ENCODE measurements at places on chromosomes 1 and 21.
A peak's percentile ranks its signal among the peaks of the same experiment; 100 is the strongest.

DNA sequence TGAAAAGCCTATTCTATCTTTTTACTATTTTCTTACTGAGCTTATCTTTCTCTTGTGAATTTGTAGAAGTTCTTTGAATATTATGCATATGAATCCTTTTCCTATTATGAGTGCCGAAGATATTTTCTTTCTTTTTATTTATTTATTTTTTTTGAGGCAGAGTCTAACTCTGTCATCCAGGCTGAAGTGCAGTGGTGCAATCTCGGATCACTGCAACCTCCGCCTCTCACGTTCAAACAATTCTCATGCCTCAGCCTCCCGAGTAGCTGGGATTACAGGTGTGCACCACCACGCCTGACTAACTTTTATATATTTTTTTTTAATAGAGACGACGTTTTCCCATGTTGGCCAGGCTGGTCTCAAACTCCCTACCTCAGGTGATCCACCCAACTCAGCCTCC, 109.8 kb downstream of the RHOU start:
- DNase-seq, result no peak

- no peak for DNase-seq
These were observed 10.5 kb downstream of the KIF21B start for GRCh38 chr1:201013031-201013485.

- DNase-seq, result no peak
These were observed 77.6 kb downstream of the MORN1 start for GRCh38 chr1:2313651-2314261.

DNA sequence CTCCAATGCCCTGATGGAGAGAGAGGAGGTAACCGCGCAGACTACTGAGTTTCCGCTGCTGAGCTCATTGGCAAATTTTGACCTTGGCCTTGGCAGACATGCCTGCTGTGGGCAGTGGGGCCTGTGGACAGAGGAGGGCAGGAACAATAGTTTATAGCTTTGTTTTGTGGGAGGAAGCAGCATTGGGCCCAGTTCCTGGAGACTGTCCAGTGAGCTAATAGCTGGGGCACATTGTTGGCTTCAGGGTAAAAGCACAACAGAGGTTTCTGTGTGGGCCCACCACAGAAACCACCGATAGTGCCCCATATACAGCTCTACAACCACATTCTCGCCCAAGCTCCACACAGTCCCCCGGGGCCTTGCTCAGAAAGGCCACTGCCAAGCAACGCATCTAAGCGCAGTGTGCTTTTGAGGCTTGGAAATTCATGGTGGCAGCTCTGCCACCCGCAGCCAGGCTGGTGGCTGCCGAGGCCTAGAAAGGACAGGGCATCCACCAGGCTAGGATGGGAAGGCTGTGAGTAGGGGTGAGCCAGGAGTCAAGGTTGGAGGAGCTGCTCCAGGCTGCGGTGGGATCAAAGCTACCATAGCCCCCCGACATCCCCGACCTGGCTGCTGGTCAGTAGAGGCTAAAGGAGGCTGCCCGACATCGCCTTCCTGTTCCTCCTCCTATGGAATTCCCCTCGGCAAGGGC, 43.2 kb downstream of the NEK2 start:
- DNase-seq, result no peak

- no peak for DNase-seq
These were observed 333 bp upstream of the CHAF1B start for GRCh38 chr21:36384885-36385232.

DNA sequence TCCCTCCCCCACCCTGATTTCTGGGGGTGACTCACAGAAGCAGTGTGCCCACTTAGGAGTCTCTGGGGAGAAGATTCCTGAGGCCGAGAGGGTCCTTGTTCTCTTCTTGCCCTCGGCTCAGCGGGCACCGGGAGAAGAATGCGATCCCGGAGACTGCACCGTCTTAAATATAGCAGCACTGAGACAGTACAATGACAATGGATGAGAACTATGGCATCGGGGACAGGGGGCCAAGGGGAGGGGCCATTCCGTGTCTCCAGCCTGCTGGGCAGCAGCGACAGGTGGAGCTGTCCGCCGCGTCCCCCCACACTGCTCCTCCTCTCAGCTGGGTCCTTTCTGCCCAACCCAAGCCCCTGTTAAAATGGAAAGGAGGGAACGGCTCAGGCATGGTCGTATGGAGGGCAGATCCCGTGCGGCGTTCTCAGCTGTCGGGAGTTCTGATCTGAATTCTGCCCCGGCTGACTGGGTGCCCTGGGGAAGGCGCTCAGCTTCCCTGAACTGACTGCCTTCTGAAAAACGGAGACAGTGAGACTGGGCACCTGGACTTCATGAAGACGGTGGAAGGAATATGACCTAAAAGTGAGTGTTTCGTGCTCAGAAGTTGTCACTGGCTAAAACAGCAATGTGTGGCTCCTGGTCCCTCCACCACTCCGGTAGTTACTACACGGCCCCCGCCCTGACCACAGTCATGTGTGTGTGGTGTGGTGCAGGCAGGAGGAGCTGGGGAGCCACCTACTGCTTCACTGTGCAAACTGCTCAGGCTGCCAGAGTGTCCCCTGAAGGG, at the start of gene MYOM3:
TSS of gene MYOM3 (minus strand) at position 140 of the 784 bp plus-strand sequence. CDS start 3,499 bp downstream, outside the sequence.
- peak; percentile 58 for DNase-seq

GRCh38 chr1:17067465-17068240, 13.8 kb upstream of the SDHB start:
- no peak for DNase-seq

All from stimulated activated CD8-positive, alpha-beta memory T cell treated with anti-CD3 and anti-CD28 coated beads, Interleukin-7, amount 100 ng/mL, for 48 hours (primary cell).